Hematopoietic multipotent progenitor cell treated with erythropoietin and hydrocortisone succinate and interleukin-3 and kit ligand, for 4 days (in vitro differentiated cells): ENCODE measurements at places on chromosomes 6 and 20.
A peak's percentile ranks its signal among the peaks of the same experiment; 100 is the strongest.

DNA sequence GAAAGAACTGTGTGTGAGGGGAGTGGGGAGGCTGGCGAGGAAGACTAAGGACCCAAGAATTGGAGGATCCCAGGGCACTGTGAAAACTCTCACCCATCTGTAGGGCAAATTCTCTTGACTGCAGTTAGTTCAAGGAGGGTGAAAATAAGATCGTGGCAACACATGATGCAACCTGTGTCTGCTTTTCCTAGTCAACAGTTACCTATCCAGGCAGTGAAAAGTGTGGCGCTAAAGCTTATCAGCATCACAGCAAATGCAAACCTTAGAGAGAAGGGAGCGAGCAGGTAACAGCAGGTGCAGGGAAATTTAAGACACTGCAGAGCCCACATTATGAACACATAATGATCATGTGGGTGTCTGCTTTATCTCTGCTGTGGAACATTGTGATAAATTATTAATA is 97.7 kb upstream of the SGK1 start:
- DNase-seq, result no peak

DNA sequence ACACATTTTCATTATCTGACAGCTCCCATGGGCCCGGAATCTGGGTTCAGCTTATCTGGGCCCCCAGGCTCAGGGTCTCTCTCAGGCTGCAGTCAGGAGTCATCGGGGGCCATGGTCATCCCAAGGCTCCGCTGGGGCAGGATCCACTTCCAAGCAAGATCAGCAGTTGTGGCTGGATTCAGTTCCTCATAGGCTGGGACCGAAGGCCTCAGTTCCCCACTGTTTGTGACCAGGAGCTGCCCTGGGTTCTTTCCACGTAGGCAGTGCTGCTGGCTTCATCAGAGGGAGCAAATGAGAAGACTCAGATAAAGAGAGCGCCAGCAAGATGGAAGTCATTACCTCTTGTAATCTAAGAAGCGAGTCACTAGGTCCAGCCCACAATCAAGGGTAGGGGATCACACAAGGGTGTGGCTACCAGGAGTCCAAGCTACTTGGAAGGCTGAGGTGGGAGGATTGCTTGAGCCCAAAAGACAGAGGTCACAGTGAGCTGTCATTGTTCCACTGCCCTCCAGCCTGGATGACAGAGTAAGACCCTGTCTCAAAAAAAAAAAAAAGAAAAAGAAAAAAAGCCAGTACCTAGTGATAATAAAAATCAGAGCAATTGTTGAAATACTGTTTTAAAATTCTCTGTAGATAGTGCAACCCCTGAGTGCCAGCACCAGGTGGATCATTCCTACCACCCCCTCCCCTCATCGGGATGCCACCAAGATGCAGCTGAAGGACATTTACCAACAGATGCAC is 162.7 kb downstream of the NFATC2 start:
- peak; percentile 54 for DNase-seq

- DNase-seq, result no peak
These were observed 181.1 kb upstream of the STXBP5 start for GRCh38 chr6:147023148-147023547.

GRCh38 chr6:158004701-158005095 is 23.0 kb downstream of the SYNJ2 start:
- DNase-seq, result no peak

DNA sequence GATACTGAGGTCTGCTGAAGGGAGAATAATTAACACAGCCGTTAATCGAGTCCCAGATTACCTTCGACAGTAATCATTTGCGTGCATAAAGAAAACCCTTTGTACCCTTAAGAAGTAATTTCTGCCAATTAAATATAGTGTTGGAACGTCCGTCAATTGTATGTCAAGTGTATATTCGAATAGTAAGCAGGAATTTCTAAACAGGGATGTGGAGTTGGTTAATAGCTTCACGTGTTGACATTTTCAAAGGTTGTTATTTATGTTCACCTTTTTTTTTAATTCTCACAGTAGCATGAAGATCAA is 798 bp upstream of the SNAP91 start:
- DNase-seq, result no peak

GRCh38 chr6:166744223-166745134 is 117.4 kb upstream of the RPS6KA2 start:
- no peak for DNase-seq

DNA sequence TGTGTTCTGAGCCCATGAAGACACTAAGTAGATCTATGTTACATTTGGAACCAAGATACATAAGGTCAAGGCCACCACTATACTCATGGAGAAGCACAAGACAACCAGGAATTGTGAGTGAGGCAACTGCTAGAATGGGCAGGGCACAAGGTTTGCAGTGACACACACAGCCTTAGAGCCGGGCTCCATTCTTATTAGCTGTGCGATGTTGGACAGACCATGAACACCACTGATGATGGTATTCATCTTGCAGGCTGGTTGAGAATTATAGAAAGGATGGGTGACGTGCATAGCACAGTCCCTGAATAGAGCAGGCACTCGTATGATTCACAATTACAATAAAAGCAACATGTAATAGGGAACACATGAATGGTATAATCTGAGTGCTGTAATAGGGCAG is 172.4 kb downstream of the GJA10 start:
- no peak for DNase-seq

- peak; percentile 54 for DNase-seq
These were observed 7.8 kb upstream of the MRS2 start for GRCh38 chr6:24394780-24395437.

DNA sequence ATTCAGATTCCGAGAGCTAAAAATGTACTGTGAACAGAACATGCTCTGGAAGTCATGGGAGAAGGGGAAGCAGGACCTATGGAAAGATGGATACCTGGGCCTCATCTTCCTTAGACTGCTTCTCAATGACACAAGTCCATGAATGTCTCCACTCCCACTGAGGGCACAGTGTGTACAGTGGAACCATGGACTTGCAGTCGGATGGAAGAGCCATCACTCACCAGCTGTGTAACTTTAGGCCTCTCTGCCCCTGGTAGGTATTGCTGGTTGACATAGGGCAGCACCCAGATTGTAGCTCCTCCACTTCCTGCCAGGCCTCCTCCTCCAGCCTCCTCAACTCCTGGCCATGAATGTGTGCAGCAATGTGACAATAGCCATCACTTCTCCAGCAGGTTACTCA is 52.5 kb downstream of the MAFB start:
- no peak for DNase-seq
